ENCODE measurements at places on chromosomes 5 and 9. TPM values are rescaled to one million over a fixed set of nuclear protein-coding genes. Genes with fewer than 3 reads are reported as not detected.

The RUSC2 gene
- 30.2 TPM for total RNA-seq

The CARTPT gene
- not detected for total RNA-seq

The PCDHGA5 gene
- 0.16 TPM for total RNA-seq

The GRXCR2 gene
- not detected for total RNA-seq

The SLC6A3 gene
- 1.3 TPM for total RNA-seq

The PTCH1 gene
- 4.0 TPM for total RNA-seq

Measured in A549 treated with AZD2906 at 1 μM for 4 hours (cell line).